ENCODE measurements at places on chromosomes 12 and 14.

GRCh38 chr12:55745361-55746173, 2.6 kb downstream of the GDF11 start:
- no peak for DNase-seq

DNA sequence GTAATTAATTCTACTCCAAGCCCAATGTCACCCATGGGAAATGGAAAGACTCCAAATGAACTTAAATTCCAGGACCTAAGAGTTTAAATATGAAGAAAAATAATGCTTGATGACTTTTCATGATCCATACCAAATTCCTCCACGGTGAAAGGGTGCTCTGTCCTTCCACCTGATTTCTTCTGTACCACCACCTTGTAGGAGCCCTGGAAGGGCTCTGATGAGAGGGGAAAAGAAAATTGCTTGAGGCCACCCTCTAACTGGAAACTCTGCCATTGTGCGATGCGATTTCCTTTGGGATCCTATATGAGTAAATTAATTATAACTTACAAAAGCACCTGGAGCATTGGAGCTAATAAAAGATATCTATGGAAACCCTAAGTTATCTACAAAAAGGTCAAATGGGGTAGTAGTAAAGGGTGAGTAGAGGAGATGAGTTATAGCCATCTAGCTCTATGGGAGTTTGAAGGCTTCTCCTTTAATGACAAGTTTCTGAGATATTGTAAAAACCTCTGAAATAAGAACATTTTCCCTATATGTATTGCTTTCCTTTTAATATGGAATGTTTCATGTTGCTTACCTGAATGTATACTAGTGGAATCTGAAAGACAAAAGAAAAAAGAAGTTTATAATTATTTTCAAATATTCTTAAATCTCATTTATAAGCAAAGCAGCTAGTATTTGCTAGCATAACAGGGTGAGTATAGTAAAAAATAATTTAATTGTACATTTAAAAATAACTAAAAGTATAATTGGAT, 5.8 kb downstream of the A2M start:
- no peak for DNase-seq

GRCh38 chr12:89353823-89354611, 1.7 kb upstream of the DUSP6 start:
- no peak for DNase-seq

DNA sequence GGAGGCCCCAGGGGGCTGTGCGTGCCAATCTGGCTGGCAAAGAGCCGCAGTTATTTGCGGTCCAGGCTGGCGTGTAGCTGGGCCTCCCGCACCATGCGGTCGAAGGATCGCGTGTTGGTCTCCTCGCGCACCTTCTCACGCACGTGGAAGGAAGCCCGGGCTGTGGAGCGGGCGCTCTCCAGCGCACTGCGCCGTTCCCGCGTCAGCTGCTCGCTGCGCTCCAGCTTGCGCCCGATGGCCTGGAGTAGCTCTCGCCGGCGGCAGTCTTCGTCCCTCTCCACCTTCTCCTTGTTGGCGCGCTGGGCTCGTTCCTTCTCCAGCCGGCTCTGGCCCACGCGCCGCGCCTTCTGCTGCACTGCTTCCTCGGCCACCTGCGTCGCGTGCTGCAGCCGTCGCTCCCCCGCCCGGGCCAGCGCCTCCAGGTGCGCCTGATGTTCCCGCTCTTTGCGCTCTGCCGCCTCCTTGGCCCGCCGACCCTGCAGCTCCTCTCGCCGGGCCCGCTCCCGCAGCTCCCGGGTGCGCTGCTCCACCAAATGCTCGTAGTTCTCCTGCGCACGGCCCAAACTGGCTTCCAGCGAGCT, 3.1 kb downstream of the CCDC177 start:
- no peak for DNase-seq

DNA sequence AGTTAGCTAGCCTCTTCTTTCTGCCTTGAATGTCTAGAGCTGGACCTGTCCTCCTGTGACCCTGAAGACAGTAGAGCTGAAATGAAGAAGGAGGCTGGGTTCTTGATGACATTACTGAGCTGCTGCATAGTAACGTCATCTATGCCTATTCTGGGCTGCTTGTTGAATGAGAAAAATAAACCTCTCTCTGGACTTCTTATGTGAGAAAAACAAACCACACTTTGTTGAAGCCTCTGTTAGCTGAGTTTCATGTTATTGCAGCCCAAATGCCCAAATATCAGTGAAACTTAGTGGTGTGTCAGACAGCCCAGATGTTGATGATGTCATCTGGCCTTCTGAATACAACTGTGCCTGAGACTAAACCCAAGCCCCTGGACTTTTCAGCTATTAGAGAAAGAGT, 67.0 kb upstream of the MAX start:
- no peak for DNase-seq

DNA sequence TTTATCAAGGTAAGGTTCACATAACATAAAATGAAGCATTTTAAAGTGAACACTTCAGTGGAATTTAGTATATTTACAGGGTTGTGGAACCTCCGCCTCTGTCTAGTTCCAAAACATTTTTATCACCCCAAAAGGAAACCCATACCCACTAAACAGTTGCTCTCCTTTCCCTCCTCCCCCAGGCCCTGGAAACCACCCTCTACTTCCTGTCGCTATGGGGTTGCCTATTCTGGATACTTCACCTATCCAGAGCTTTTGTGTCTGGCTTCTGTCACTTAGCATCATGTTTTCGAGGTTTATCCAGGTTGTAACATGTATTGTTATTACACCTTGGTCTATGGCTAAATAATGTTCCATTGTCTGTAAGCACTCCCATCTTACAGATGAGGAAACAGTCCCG, 27.7 kb upstream of the ZFP36L1 start:
- DNase-seq, result no peak
